ENCODE measurements at places on chromosomes 16 and 17. TPM values are rescaled to one million over a fixed set of nuclear protein-coding genes. Genes with fewer than 3 reads are reported as not detected.

The G6PC1 gene
- not detected for total RNA-seq

GRCh38 chr16:82481455-82481854 lies 145.3 kb upstream of the CDH13 start:
- DNase-seq = no peak

DNA sequence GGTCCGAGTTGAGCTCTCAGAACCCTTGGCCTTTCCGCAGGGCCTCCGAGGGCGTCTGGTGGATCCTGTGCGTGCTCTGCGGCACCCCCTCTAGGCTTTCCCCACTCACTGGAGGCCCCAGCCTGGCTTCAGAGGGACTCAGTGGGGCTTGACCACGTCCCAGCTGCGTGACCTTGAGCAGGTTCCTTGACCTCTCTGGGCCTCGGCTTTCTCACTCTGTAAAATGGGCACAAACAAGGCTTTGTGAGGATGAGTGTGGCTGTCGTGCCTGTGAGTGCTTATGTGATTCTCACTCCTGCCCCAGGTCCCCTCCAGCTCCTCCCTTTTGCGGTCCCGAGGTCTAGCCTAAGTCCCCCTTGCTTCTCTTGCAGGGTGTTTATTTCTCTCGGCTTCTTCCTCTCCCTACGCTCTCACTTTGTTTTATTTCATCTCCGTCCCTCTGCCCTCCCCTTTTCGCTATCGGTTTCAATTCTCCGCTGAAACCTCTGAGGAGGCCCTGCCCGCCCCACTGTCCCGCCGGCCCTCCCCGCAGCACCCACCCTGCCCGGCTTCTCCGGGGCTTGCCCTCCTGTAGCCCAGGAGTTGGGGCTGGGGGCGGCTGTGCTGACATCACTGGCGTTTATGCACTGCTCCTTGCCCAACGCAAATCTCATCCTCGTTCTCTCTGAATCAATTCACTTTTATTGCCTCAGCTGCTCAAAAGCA lies 82.3 kb upstream of the CBX4 start:
- DNase-seq = no peak

The CPNE7 gene
- 5.7 TPM for total RNA-seq

DNA sequence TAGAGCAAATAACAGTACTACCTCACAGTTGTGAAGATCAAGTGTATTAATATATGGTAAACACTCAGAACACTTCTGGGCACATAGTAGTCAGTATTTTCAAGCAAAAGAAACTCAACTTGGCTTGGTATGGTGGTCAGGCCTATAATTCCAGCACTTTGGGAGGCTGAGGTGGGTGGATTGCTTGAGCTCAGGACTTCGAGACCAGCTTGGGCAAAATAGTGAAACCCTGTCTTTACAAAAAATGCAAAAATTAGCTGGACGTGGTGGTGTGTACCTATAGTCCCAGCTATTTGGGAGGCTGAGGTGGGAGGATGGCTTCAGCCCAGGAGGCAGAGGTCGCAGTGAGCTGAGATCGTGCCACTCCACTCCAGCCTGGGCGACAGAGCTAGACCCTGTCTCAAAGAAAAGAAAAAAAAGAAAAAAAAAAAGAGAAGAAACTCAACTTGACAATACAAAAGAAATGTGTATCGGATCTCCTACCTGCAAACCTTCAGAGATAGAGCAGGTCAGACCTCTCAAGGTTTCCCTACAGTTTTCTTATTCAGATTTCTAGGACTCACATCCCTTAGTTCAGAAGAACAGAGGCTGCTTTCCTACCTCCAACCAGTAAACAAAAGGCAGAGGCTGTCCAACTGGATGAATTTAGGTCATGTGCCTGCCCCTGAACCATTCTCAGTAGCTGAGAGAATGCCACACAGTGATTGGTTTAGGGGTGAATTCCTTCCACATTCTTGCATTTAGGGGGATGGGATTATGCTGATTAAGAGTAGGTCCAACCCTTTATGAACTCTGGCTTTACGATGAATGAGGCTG lies 1.7 kb upstream of the KPNA2 start:
- DNase-seq = peak; percentile 22

The CD300LF gene
- total RNA-seq = not detected

- no peak for DNase-seq
These were observed 541.2 kb upstream of the CDH5 start for GRCh38 chr16:65825191-65825856.

- DNase-seq = no peak
These were observed 3.5 kb upstream of the TRIM47 start for GRCh38 chr17:75881678-75882454.

The PRDM7 gene
- total RNA-seq = not detected

DNA sequence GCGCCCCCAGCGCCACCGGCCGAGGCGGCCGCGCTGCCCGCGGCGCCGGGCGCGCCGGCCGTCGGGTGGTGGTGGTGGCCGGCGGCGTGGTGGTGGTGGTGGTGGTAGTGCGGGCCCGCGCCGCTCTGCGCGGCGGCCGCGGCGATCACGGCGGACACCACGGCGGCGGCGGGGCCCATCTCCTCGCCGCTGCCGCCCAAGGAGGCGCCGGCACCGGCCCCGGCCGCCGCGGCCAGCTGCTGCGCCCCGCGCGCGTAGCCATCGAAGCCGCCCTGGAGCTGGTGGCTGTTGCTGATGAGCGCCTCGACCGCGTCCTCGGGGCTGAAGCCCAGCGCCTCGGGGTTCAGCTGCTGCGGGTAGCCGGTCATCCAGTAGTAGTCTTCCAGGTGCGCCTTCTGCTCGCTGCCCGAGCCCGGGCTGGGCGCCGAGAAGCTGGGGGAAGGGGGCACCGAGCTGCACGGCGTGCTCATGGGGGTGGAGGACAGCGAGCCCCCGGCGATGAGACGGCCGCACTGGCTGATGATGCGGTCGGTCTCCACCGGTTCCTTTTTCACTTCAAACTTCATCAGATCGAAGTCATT lies 1.2 kb downstream of the MAF start:
- no peak for DNase-seq

- no peak for DNase-seq
These were observed 7.8 kb downstream of the HSD17B2 start for GRCh38 chr16:82042846-82043245.

The NCOR1 gene
- total RNA-seq = 96.1 TPM

GRCh38 chr17:4740584-4740983 lies 856 bp upstream of the CXCL16 start:
- no peak for DNase-seq

DNA sequence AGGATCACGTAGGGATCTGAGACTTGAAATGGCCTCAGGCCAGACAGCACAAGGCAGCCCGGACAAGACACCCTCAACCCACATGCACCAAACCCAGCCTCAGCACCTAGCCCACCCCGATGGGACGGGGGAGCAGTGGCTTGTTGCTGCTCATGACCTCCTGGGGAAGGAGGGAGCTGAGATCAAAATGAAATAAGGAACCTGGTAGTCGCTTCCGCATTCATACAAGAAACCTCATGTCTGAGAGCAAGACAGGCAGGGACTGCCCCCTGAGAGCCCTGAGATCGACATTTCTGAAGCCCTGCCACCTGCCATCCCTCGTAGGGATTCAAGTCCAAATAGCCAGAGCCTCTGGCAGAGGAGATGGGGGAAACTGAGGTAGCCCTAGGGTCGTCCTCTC lies 5.7 kb upstream of the CEP131 start:
- DNase-seq = no peak

The COL1A1 gene
- total RNA-seq = 0.26 TPM

The SMURF2 gene
- 322 TPM for total RNA-seq

GRCh38 chr16:88593489-88593888 lies 23.3 kb downstream of the ZC3H18 start:
- DNase-seq = no peak

The WNT3 gene
- total RNA-seq = 1.9 TPM

The TMEM186 gene
- 6.7 TPM for total RNA-seq

GRCh38 chr17:44970136-44970741 lies 2.1 kb upstream of the C1QL1 start:
- no peak for DNase-seq

GRCh38 chr17:61139219-61139618 lies 260.4 kb upstream of the TBX2 start:
- no peak for DNase-seq

- no peak for DNase-seq
These were observed 204.4 kb downstream of the IRF8 start for GRCh38 chr16:86103320-86103719.

GRCh38 chr16:12090151-12090530 lies 113.6 kb downstream of the SNX29 start:
- DNase-seq = no peak

The SLC6A2 gene
- not detected for total RNA-seq

The ASGR1 gene
- 16.4 TPM for total RNA-seq

GRCh38 chr16:48526058-48526957 lies 83.7 kb downstream of the N4BP1 start:
- no peak for DNase-seq

The SETD6 gene
- 9.8 TPM for total RNA-seq

DNA sequence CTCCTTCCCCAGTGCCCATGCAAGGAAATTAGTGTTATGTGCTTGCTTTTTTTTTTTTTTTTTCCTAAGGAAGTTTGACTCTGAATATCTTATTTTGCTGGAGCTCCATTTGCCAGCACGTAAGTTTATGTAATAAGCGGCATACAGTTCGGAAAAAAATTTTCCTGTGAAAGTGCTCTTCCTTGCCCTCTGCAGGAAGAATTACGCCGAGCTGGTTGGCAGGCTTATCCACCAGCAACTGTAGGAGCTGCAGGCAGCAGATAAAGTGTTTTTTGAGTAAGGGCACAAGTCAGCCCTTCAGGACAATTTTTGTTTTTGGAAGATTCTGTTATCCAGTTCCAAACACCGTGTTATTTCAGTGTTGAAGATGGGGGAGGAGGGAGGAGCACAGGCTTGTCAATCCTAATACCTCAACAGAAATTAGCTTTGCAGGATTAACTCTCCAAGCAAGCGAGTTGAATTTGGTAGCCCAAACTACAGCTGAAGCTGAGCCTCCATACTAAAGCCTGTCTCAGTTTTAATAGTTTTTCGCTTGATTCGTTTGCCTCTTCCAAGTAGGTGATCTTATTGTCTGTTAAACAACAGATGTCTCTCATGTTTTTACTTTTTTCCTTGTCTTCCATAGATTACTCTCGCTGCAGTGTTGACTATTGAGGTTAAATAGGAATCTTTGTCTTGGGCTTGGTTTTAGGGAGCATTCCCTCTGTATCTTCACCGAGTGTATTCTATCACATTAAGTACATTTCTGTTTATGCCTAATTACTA lies 1.1 kb downstream of the SPECC1 start:
- DNase-seq = peak; percentile 29

- DNase-seq = no peak
These were observed 9.0 kb downstream of the DECR2 start for GRCh38 chr16:410516-411178.

The GAS2L2 gene
- not detected for total RNA-seq

DNA sequence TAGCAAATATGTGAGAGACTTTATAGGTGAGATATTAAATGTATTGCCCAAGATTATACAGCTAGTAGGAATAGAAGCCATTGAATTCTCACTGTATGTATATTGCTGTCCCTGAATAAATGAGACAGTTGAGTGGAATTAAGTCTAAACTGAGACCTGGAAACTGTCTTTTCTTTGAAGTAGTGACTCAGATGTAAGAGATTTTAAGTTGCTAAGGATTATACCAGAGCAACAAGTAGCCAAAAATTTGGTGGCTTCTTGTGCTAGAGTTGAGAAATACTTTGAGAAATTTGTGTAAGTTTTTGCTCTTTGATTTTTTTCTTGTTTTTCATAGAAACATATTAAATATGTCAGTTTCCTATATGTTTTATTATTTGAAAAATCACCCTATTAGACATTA lies 58.7 kb downstream of the TANC2 start:
- DNase-seq = no peak

The INCA1 gene
- total RNA-seq = 0.13 TPM

The ABR gene
- total RNA-seq = 57.8 TPM

The SMTNL2 gene
- not detected for total RNA-seq

DNA sequence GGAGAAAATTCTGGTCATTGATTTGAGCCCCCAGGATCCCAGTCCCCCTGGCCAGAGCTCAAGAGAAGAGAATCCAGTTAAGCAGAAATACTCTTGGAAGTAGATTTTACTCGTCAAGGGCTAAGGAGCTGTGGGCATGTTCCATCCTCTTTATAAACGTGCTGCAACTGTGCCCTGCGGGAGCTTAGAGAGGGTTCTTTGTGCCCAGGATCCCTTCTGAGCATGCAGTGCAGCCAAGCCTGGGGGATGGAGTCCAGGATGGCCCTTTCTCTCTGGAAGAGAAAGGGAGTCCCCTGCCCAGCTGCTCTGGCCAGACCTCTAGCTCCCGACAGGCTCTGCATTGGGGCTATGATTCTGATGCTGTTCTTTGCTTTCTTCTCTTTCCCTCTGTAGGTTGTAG lies 9.5 kb upstream of the LGALS9 start:
- no peak for DNase-seq

GRCh38 chr16:64148356-64148755 lies 973.5 kb downstream of the CDH11 start:
- no peak for DNase-seq

GRCh38 chr16:82753821-82754220 lies 127.1 kb downstream of the CDH13 start:
- DNase-seq = no peak

The TMEM238L gene
- not detected for total RNA-seq

DNA sequence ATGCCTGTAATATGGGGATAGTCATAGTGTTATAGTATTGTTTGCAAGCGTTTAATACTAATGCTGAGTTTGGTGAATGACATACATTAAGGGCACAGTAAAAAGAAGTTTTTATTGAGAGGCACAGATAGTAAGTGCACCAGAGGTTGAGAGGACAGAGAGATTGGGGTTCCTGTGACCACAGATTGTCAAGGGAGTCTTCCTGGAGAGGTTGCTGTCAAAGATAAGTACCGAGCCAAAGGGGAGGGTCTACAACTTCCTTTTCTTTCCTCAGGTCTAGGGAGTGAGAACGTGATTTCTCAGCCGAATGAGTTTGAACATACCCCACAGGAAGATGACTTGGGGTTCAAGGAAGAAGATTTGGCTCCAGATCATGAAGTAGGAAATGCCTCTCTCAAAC lies 1.8 kb downstream of the ZNF48 start:
- no peak for DNase-seq

GRCh38 chr17:1413281-1413791 lies 13.3 kb upstream of the YWHAE start:
- peak; percentile 77 for DNase-seq

DNA sequence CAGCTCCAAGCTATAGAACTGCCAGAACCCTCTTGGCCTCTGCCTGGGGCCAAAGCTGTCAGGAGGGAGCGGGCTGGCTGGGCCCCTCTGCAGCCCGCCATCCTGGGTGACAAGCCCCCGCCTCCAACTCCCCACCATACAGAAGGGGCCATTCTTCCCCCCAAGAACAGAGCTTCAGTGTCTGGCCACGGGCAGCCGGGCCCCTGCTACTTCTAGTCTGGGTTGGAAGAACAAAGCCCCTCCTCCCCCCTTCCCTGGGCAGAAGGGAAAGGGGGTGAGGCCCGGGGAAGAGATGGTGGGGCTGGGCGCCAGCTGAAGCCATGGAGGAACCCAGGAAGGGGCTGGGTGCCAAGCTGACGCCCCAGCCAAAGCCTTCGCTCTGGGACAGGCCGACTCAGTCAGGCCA lies 9.0 kb downstream of the NAT9 start:
- DNase-seq = no peak

The OR3A3 gene
- not detected for total RNA-seq

The OSGIN1 gene
- total RNA-seq = 2.8 TPM

DNA sequence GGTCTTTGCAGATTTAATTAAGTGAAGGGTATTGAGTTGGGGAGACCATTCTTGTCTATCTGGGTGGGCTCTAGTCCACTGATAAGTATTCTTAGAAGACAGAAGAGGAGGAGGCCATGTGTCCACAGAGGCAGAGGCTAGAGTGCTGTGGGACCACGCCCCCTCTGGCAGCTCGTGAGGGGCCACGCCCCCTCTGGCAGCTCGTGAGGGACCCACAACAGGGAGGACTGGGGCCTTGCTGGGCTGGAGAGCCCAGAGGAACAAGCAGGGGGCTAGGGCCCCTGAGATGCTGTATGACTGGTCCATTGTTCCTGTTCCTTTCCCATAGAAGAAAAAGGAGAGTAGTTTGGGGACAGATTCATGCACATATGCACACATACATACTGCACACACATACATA lies 106.8 kb downstream of the METRNL start:
- no peak for DNase-seq

Data from pulmonary artery endothelial cell (primary cell).